ENCODE measurements at places on chromosomes 7 and 10. TPM values are rescaled to one million over a fixed set of nuclear protein-coding genes. Genes with fewer than 3 reads are reported as not detected.

DNA sequence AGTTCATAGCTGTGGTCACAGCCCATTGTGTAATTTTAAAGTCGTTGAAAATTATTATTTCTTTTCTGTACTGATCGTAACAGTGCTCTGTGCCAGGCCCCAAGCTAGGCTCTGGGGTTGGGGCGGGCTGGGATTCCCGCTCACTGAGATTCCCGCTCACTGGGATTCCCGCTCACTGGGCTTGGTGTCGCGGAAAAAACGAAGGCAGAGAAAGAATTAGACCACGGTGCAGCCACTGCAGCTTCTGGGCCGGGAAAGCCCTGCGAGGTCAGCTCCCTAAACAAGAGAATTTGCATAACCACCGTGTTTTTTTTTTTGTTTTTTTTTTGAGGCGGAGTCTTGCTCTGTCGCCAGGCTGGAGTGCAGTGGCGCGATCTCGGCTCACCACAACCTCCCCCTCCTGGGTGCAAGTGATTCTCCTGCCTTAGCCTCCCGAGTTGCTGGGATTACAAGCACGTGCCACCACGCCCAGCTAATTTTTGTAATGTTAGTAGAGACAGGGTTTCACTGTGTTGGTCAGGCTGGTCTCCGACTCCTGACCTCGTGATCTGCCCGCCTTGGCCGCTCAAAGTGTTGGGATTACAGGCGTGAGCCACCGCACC is 31.2 kb downstream of the FOXK1 start:
- no peak for DNase-seq

- no peak for DNase-seq
These were observed 497.4 kb downstream of the RPS24 start for GRCh38 chr10:78531088-78531487.

DNA sequence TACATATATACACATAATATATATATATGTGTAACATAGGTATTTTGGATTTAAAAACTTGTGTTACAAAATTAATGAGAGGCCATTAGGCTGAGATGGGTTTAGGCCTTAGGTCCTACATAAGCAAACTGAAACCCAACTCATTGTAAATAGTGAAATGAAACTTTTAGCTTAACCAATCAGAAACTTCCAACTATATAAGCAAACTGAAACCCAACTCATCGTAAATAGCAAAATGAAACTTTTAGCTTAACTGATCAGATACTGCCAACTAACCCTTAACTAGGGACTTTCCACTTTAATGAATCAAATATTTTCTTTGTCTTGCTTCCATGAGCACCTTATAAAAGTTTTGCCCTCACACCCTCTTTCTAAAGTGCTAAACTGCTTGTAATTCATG is 17.3 kb upstream of the SAMD9L start:
- DNase-seq: no peak

- DNase-seq: no peak
These were observed 131.0 kb upstream of the ITGB1 start for GRCh38 chr10:33088990-33089389.

DNA2 gene
- total RNA-seq: 16.8 TPM

ECD gene
- 29.1 TPM for total RNA-seq

TMEM176B gene
- total RNA-seq: 59.4 TPM
